ENCODE measurements at places on chromosomes 12 and 14.

- DNase-seq: no peak
These were observed 1.1 kb downstream of the HDAC7 start for GRCh38 chr12:47818467-47819137.

- DNase-seq: no peak
These were observed 268.2 kb upstream of the DAAM1 start for GRCh38 chr14:58920230-58920629.

GRCh38 chr12:31796270-31796951 is 67.6 kb upstream of the AMN1 start:
- DNase-seq: no peak

DNA sequence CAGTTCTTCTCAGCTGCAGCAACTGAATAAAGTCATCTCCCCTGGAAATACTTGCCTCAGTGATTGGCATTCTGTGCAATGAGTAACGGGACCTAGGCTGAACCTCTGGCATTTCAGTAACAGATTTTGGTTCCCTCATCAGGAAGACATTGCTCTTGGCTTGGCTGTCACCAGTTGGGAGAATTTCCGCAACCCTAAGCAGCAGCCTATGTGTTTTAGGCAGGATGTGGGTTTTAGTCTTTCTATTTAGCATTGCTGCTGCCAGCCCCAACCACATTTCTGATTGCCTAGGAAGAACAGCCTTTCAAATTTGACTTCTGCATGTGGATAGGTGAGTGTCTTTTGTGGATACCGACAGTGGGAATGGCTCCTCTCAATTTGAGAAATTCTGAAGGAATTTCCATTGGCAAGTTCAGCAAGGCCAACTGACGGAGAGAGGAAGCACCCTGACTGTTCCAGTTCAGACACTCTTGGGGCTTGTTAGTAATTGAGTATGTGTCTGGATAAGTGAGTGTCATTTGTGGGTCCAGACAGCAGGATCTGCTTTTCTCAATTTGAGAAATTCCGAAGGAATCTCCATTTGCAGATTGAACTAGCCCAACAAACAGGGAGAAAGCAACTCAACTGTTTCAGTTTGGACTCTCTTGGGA is 19.0 kb upstream of the CLEC2A start:
- DNase-seq: peak; percentile 88

DNA sequence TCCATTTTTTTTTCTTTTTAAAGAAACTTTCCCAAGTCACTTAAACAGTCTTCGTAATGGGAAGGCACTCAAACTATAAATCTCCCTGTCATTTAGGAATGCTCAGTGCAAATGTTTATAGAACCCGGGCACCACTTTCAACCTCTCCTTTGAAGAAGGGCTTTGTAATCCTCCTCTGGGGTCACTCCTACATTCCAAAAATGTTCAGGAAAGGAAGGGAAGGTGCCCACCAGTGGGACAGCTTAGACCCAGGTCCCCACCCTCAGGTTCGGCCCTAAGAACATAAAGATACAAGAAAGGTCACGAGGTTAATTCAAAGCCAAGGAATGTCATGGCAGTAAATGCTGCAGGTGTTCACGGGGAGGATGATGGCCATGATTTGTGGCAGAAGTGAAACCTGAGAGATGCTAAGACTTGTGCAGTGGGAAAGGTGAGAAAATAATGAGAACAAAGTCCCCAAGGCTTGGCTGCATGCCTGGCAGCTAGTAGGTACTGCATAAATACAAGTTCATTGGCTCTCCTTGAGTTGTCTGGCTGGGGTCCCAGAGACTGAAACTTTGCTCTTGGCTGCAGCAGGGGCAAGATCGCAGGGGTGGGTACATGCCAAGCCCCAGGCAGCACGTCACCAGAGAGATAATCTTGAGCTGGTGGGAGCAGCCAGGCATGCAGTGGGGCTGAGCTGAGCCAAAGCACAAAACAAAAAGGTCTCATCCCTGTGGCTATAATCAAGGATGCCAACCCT is 21.1 kb downstream of the KRT18 start:
- no peak for DNase-seq

DNA sequence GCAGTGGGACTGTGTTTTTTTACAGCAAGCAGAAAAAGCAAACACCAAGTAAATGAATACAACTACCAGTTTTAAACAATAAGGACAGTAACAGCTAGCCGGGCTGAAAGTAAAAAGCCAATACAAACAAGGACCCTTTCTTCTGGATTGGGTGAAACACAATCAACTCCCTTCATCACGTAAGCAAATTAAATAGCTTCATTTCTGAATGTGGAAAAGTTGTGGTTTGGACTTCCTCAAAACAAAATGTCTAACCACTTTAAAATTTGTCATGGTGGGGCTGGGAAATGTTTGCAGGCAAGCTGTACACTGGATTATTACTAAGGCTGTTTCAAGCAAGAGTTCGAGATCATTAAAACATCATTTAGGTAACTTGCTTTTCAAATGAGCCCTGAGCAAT is 47.4 kb downstream of the TCHP start:
- peak; percentile 76 for DNase-seq

DNA sequence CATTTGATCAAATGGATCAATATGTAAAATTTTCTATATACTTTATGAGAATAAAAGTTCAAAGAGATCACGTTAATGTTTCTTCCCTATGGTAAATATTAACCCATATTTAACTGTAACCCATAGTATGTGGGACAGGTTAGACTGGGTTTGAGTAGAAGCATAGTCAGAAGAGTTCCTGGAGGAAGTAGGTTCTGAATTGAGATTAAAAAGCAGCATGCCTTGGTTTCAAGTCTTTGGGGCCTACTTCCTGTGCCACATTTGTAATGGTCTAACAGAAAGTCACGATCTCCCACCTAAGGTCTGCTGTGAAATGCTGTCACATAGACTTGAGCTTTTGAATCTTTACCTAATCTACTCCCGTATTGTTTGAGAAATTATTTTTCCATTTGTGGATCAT is 63.8 kb downstream of the FIGNL2 start:
- peak; percentile 62 for DNase-seq

DNA sequence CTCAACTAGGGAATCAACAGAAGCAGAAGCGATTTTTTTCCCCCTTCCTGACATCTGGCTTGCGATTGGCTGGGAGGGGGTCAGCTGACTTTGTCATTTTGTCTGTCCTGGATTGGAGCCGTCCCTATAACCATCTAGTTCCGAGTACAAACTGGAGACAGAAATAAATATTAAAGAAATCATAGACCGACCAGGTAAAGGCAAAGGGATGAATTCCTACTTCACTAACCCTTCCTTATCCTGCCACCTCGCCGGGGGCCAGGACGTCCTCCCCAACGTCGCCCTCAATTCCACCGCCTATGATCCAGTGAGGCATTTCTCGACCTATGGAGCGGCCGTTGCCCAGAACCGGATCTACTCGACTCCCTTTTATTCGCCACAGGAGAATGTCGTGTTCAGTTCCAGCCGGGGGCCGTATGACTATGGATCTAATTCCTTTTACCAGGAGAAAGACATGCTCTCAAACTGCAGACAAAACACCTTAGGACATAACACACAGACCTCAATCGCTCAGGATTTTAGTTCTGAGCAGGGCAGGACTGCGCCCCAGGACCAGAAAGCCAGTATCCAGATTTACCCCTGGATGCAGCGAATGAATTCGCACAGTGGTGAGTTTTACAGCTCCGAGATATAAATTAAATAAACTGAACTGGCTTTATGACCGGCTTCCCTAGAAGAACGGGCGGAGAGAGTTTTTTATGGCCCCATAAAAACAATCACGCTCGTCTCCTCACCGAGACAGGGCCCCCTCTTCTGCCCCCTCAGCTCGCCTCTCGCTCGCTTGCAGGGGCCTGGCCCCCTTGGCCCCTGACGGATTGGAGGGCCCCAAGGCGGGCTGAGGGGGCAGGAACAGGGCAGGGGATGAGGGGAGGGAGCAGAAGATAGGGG is at the start of gene HOXC6:
TSS of gene HOXC6 (plus strand) at position 127 of the 888 bp plus-strand sequence. CDS start at position 209, 82 bp downstream.
- peak; percentile 77 for DNase-seq

GRCh38 chr12:129276361-129277060 is 423.2 kb downstream of the GLT1D1 start:
- no peak for DNase-seq

GRCh38 chr14:70663707-70664179 is 22.0 kb downstream of the TTC9 start:
- DNase-seq: no peak

DNA sequence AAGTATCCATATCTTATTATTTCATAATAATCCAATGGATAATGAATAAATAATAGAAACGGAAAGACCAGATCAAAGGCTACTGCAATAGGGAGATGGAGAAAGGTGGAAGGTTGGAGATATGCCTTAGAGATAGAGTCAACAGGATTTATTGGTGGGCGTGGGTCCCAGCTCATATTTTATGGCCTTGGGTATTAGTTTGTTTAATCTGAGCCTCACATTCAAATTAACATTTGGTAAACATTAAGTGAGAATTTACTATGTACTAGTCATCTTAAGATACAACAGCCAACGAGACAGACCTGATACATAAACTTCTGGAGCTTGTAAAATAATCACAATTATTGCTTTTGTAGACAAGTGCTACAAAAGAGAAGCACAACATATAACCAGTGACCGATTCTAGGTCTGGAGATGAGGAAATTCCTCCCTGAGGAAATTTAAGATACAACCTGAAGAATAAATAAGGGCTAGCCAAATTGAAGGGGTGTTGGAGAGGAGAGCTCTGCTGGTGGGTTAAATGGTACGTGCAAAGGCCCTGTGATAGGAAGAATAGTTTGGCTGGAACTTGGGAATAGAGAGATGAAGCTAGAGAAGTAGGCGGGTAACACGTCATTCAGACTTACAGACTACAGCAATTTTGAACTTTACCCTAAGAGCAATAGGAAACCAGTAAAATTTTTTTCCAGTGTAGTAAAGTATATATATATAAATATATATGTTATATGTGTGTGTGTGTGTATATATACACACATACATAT is 16.1 kb downstream of the LTBR start:
- no peak for DNase-seq

Measured in MV-4-11 (cell line).